ENCODE measurements at places on chromosomes 1 and 21.

GRCh38 chr1:172254521-172255222 lies 165.8 kb upstream of the C1orf105 start:
- no peak for DNase-seq

- peak; percentile 53 for DNase-seq
Measured at GRCh38 chr21:17732306-17732705, 86.8 kb downstream of the C21orf91 start.

DNA sequence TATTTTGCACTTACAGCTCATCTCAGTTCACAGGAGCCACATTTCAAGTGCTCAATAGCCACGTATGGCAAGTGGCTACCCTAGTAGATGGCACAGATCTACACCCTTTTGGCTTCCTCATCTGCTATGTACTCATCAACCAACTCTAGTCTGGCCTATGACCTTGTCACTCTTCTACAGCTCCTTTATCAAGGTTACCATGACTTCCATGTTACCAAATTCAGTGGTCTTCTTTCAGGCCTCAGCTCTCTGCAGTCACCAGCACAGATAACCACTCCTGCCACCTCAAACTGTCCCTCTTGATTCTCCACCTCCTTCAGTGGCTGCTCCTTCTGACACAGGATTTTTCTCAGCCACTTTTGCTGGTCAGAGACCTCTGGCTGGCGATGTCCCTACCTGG lies 11.7 kb upstream of the USP48 start:
- DNase-seq: no peak

- no peak for DNase-seq
Measured at GRCh38 chr1:31875636-31876236, 59.9 kb upstream of the SPOCD1 start.

GRCh38 chr1:175413367-175413766 lies 220.8 kb upstream of the KIAA0040 start:
- no peak for DNase-seq

- no peak for DNase-seq
Measured at GRCh38 chr1:6795661-6796060, 10.4 kb downstream of the CAMTA1 start.

DNA sequence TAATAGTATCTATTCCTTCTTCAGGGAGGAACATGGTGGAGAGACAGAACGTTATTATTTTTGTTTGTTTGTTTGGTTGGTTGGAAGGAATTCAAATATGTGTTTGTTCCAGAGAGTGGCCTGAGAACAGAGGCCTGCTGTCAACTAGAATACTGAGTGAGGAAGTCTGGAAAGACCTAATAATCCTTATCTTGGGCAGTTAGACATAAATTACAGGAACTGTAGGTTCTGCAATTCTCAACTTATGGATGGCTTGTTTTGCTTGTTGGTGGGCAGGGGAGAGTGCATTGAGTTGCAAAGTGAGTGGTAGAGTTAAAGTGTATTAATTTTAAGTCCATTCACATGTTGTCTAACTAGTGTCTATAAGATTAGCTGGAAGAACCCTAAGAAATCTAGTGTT lies 197.6 kb downstream of the BACH1 start:
- DNase-seq: no peak

DNA sequence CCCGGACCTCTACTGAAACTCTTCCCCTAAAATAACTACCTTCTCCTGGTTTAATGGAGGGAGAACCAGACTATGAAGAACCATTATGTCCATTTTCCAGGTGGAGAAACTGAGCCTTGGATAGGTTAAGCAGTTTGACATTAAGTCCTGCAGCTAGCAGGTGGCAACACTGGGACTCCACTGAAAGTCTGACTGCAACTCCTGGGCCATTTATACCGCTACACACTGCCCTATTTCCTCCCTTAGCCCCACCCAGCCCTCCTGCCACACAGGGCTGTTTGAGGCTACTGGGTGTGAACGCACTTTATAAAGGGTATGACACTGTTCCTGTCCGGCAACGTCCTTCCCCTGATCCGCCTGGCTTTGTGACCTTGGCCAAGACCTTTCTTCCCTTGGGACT lies 511 bp upstream of the INPP5B start:
- no peak for DNase-seq

- DNase-seq: peak; percentile 14
Measured at GRCh38 chr1:56712150-56712549, 67.0 kb downstream of the PRKAA2 start.

DNA sequence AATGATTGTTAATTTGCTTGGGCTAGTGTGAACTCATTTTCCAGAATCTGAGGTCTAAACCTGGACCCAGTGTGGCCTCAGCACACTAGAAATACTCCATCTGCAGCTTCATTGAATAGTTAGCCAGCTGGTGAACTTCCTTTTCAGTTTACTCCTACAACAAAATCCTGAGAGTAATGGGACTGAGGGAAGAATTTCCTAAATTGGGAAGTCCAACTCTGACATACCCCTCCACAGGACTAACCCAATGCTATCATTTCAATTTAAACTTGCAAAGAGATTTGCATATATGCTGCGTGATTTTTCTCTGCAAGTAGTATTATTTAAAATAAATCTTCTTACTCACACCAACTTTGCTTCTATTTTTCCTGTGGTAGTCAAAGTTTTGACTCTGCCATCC lies 27.8 kb upstream of the PIGC start:
- DNase-seq: no peak

- DNase-seq: no peak
Measured at GRCh38 chr1:27142464-27142863, 12.5 kb downstream of the SLC9A1 start.

DNA sequence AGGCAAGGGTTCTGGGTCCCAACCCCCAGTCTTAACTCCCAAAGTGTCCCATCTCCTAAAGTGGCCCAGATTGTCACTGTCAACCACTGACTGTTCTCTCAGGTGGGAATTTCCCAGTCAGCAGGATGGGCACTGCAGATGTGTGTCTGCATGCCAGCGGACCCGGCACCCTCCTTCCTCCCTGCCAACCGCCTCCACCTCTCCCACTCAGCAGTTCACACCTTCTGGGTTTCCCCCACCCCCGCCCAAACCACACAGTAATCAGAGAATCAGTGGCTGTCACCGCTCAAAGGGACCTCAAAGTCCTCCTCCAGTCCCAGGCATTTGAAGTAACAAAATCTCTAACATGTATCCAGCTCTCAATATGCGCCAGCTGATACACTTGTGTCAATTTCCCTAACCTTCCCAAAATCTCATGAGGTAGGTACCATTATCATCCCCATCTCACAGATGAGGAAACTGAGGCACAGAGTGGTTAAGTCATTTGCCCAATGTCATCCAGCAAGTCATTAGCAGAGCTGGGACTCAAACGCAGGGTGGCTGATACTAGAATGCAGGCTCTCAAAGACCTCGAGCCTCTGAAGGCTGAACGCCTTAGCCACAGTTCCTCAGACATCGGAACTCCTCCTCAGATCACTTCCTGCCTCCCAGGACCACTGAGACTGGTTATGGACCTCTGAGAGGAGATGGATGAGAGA lies 4.8 kb downstream of the RUNX3 start:
- no peak for DNase-seq

DNA sequence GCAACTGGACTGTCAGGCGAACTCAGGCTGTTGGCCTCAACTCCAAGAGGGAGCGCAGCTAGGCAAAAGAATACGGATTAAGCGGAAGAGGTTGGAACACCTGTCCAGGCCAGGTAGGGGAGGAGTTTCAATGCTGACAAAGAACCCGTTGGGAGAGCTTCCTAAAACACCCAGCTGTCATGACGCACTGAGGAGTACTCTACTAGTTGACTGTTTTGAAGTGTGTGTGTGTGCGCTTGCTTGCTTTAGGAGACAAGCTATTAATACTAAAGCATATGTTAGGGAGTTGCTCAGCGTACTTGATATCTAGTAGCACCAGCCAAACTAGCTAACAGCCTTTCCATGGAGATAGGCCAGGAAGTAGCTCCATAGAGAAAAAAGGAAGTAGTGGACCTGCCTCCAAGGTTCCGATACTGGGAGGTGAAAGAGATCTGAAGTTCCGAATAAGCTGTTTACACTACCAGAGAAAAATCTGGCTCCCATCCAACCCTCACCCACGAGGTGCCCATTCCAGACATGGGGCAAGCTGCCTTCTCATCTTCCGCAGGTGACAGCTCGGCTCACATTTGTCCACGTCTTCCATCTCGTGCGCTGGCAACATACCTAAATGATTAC lies 974 bp upstream of the FNBP1L start:
- DNase-seq: peak; percentile 85

DNA sequence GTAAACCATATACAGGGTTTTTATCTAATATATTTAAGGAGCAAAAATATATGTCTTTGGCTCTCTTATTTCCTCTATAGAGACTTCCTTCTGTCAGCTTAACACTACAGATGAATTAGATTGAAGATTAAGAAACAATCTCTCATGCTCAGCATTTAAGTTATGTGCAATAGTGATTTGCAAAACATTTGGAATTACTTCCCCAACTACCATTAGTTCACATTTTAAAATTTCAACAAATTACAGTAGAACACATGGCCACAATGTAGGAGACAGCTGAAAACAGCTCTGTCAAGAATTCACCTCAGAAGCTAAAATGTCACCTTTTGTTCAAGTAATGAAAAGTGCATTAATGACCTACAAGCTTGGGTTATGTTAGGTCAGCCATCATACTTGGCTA lies 177.9 kb downstream of the EIF4G3 start:
- no peak for DNase-seq

- no peak for DNase-seq
Measured at GRCh38 chr1:71307451-71307850, 226.6 kb upstream of the ZRANB2 start.

DNA sequence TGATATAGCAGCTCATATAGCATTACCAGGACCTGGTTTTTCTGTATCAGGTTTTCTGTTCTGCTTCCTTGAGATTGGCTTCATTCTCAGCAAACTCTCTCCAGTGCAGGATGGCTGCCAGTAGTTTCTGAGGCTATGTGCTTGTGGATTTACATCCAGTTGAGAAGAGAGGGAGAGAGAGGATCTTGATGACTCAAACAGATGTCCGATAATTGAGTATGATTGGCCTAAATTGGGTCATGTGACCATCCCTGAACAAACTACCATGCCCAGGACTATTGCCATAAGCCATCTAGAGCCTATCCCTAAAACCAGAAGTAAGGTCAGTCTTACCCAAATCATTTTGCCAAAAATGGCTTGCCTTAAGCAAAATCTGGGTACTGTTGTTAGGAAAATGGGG lies 18.1 kb upstream of the PSMA5 start:
- DNase-seq: no peak

- no peak for DNase-seq
Measured at GRCh38 chr21:20016435-20017005, 981.7 kb upstream of the NCAM2 start.

- no peak for DNase-seq
Measured at GRCh38 chr1:222224156-222224555, 323.7 kb downstream of the HHIPL2 start.

GRCh38 chr1:196323869-196324268 lies 284.4 kb downstream of the KCNT2 start:
- no peak for DNase-seq

GRCh38 chr1:86774305-86775295 lies 70.2 kb downstream of the SH3GLB1 start:
- DNase-seq: peak; percentile 87

- peak; percentile 51 for DNase-seq
Measured at GRCh38 chr1:180863158-180863775, 49.4 kb upstream of the KIAA1614 start.

GRCh38 chr1:76340056-76340455 lies 265.5 kb downstream of the ST6GALNAC3 start:
- DNase-seq: no peak

DNA sequence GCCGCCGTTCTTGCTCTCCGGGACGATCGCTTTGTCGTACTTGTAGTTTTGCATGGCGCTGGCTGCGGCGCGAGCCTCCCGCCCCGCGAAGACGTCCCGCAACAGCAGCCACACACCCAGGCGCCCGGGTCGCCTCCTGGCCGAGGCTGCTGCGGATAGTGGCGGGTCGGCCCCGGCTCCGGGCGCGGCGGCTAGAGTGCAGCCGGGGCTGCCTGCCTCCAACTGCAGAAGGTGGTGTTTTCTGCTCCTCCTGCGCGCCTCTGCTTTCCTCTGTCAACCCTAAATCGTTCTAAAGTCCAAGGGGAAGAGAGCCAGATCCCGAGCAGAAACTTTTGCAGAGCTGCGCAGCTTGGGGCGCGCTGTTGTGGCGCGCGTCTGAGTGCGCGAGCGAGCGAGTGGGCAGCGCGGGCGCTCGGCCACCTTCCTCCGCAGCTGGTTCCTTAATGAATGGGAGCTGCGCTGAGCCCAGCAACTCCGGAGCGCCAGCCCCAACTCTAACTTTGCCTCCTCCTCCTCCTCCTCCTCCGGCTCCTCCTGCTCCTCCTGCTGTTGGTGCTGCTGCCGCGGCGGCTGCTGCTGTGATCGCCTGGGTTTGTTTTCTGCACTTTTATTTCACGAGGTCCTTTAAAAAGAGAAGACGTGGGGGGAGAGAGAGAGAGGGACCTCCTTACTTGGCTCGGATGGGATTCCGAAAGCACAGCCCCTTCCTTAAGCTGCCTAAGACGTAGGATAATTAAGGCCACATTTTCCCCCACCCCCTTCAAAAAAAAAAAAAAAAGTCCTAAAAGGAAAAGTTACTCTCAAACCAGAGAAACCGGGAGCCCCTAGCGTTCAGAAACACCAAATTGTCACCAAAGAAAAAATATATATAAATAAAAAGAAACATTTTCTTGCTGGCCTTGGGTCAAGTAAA lies at the start of gene PLPP3:
Gene PLPP3, minus strand, starts transcription at position 601 of the 913 bp plus-strand sequence. Its CDS starts 547 bp downstream, at position 54.
- DNase-seq: peak; percentile 75

- DNase-seq: no peak
Measured at GRCh38 chr1:33031506-33031905, 5.2 kb downstream of the AK2 start.

- DNase-seq: no peak
Measured at GRCh38 chr21:41481191-41481590, 26.8 kb downstream of the TMPRSS2 start.

GRCh38 chr1:157156058-157156541 lies 17.9 kb upstream of the ETV3 start:
- peak; percentile 52 for DNase-seq

DNA sequence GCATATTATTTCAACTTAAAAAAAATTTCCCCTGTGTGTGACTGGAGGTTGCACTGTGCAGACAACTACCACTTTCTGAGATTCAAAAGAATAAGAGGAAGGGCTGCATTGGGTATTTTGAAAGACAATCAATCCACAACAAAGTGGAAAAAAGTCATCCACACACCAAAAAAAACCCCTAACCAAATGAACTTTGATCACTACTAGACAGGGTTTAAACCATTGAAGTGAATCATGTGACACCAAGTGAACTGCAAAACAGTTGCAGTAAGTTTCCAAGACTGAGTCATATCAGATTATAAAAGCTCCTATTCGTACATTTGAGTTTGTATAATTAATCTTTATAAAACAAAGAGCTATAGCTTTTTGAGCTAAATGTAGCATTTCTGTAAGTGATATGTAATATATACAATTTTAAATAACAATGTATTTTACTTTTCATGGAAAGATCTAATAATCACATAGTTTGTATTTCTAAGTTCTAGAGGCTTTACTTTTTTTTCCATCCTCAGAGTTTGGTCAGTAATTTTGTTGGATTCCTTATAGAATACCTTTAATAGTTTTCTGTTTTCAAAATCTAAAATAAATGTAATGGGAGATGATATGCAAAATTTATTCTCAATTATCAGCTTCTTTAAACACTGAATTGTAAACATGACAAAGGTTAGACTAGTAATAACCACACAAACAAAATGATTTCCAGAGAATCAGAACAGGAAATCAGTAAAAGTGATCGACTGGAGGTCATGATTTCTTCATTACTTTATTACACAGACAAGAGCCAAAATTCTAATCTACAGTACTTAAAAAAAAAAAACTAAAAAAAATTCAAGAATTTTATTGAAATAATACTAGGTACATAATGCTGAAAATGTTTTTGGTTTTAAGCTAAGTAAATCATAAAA lies 50.5 kb upstream of the GFI1 start:
- DNase-seq: no peak

- no peak for DNase-seq
Measured at GRCh38 chr1:247338723-247339275, 7.1 kb upstream of the ZNF496 start.
